HCT116 (cell line): ENCODE measurements at places on chromosomes 3 and 15.

DNA sequence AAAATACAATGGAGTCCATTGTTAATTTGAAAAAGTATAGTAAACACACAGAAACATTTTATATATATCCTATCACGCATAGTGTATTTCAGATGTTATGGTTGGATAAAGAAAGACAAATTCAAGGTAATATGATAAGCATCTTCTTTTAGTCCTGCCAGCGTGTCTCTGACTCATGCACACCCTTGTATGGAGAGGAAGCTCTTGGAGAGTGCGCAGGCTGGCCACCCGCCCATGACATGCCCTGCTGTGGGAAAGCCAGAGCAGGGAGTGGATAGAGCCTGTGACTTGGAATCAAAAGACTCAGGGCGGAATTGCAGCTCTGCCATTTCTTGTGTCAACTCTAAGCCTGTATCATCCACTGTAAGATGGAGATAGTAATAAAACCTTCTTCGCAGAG, 23.0 kb upstream of the COPG1 start:
- peak; percentile 57 for DNase-seq

- DNase-seq = no peak
Measured at GRCh38 chr15:60006873-60007272, 2.8 kb downstream of the FOXB1 start.

GRCh38 chr3:50057756-50058155, 31.0 kb upstream of the RBM5 start:
- no peak for DNase-seq

DNA sequence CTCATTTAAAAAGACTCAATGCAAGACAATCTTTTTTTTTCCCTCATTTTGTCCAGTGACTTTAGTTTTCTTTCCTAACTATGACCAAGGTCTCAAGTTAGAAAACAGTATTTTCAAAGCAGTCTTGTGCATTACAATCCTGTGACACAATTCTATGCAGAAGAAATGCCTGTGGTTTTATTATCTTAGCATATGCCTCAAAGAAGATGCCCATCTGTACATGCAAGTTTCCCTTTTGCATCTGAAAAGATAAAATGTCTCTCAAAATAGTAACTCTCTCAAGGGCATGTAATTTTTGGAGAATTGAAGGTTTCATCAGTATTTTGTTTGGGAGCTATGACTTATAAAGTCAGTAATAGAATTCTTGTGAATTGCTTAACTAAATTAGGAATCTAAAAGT, 292.0 kb upstream of the SUCLG2 start:
- DNase-seq = no peak

- DNase-seq = no peak
Measured at GRCh38 chr3:142273501-142273900, 48.1 kb upstream of the GK5 start.
